Activated CD4-positive, alpha-beta T cell treated with anti-CD3 and anti-CD28 coated beads, Interleukin-2, Interleukin-4, amounts not matched to agents 100 ng/mL and 50 ng/mL, durations not matched to agents 16 hours and 8 hours (primary cell): ENCODE measurements at places on chromosomes 2 and 18.

DNA sequence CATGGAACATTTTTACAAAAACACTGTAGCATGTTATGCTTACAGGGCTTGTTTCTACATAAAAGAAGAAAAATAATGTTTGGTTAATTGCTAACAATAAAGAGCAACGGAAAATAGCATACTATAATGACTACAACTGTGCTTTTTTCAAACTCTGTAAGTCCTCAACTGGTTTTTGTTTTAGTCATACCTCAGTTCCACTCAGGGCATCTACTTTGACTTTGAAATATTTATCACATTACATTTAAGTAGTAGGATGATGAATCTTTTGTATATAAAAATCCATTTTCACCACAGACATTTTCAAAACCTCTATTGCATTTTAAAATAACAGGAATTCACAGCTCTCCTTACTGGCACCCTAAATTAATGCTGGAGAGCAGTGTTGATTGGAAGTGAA lies 8.3 kb downstream of the SATB2 start:
- no peak for DNase-seq

DNA sequence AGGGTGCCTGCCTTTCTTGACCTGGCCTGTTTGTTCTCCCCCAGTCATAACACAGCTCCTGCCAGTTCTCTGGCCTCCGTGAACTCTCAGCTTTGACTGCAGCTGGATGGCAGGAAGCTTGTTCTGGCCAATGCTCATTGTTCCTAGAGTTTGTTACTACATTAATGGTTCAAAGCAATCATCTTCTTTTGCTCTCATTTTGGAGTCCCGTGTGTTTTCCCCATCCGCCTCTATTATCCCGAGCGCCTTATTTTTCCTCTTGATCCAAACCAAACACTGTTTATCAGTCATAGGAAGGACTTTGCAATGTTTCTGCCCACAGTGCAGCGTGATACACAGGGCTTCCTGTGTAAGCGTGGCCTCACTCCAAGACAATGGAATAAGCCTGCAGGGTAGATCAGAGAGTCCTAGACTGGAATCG lies 184.3 kb upstream of the APCDD1 start:
- DNase-seq = no peak

DNA sequence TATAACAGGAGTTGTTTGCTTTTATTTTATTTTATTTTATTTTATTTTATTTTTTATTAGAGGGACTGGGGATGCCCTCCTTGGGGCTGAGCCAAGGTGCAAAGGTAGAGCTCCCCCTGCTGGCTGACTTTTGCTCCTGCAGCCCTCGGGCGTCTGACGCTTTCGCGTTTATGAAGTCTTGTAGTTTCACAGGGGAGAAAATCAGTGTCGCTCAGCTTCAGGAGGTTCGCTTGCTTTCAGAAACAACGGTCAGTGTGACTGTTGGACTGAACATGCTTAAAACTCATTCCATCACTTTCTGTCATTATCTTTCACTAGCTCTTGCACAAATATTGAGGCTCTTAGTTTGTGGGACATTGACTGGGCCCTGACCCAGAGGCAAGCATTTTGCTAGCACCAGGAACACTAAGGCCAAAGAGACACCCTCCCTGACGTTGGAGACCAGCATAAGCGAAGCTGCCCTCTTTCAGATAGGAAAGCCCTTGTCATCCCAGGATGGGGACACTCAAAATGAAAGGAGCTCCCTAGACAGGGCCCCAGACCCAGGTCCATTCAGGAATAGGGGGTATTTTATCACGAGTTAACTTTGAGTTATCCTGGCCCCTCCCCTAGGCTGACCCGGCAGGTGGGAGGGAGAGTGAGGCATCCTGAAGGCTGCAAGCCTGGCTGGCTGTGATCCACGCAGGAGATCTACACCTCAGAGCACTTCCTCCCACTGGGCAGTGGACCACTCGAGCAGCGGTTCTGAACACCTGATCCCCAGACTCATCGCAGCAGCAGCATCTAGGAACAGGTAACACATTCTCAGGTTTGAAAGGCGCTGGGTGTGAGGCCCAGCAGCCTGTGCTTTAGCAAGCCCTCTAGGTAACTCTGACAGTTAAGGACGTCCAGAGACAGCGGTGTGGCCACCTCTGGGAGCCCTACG lies 34.4 kb downstream of the LGALSL start:
- DNase-seq = peak; percentile 78

GRCh38 chr18:34697891-34698290 lies 12.2 kb upstream of the DTNA start:
- no peak for DNase-seq

- DNase-seq = peak; percentile 70
Measured at GRCh38 chr2:181891258-181891965, at the start of gene ITPRID2. TSS of gene ITPRID2 (plus strand) at chr2:181891730. CDS start at chr2:181892067, 337 bp downstream.

- DNase-seq = no peak
Measured at GRCh38 chr18:58526425-58527284, 102.2 kb downstream of the ALPK2 start.

DNA sequence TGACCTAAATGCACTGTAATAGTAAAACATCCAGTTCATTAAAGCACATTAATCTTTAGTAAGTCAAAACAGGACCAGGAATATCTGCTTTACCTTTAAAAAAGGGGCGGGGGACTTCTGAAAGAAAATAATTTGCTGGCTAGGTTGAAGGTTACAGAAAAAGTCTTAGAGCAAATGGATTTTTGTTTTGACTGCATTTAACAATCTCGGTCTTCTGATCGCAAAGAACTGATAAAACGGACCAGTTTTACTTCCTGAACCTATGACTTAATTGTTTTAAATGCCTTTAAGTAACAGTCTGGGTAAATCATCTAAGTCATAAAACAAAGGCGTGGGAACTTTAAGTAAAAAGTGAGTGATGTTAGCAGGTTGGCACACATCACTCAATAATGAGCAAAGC lies 783 bp downstream of the BUB1 start:
- DNase-seq = peak; percentile 20

DNA sequence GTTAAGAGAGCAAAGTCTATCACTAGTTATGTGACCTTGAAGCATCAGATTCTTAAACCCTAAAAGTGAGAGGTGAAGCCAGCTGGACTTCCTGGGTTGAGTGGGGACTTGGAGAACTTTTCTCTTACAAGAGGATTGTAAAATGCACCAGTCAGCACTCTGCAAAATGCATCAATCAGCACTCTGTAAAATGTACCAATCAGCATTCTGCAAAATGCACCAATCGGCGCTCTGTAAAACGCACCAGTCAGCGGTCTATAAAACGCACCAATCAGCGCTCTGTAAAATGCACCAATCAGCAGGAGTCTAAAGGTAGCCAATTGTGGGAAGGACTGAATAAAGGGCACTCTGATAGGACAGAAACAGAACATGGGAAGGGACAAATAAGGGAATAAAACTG lies 291.6 kb upstream of the FAM98A start:
- no peak for DNase-seq
